ENCODE measurements at places on chromosomes 11 and 22.

- no peak for DNase-seq
Measured at GRCh38 chr11:64533501-64533900, 57.5 kb upstream of the SLC22A12 start.

DNA sequence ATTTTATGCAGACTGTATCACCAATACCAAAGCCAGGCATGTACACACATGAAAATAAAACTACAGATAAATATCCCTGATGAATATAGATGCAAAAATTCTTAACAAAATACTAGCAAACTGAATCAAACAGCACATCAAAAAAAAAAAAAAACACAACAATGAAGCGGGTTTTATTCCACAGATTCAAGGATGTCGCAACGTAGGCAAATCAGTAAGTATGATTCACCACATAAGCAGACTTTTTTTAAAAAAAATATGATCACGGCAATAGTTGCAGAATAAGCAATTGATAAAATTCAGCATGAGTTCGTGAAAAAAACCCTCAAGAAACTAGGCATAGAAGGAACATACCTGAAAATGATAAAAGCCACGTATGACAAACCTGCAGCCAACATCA is 21.3 kb downstream of the OR51F1 start:
- no peak for DNase-seq

DNA sequence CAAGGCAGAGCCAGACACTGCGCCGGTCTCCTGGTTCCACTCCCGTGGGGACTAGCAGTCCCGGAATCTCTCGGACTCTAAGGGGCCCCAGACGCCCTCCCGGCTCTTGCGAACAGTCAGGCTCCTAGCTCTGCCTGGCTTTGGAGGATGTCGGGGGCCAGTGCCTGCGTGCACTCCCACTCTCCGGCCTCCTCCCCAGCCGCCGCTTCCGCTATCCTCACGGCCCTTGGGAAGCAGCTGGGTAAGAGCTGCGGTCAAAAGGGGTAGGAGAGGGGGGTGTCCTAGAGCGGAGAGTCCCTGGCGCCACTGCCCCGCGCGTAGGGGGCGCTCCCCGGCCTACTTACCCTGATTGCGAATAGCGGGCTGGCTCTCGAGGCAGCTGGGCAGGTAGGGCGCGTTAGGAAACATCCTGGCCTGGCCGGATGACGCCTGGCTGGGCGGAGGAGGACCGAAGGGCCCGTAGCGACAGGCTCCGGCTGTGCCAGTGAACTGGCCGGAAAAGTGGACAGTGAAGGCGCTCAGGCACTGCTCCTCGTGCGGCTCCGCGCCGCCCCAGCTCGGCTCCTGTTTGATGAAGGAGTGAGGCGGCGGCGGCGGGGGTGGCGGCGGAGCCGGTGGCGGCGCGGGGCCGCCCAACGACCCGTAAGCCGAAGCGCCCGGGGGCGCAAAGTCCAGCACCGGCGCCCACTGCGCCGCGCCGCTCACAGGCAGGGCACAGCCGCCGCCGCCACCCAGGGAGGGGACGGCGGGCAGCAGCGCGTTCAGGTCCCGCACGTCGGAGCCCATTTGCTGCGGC is 785 bp downstream of the WT1 start:
- peak; percentile 56 for DNase-seq

GRCh38 chr22:46098525-46099475 is 51.5 kb upstream of the PPARA start:
- no peak for DNase-seq

DNA sequence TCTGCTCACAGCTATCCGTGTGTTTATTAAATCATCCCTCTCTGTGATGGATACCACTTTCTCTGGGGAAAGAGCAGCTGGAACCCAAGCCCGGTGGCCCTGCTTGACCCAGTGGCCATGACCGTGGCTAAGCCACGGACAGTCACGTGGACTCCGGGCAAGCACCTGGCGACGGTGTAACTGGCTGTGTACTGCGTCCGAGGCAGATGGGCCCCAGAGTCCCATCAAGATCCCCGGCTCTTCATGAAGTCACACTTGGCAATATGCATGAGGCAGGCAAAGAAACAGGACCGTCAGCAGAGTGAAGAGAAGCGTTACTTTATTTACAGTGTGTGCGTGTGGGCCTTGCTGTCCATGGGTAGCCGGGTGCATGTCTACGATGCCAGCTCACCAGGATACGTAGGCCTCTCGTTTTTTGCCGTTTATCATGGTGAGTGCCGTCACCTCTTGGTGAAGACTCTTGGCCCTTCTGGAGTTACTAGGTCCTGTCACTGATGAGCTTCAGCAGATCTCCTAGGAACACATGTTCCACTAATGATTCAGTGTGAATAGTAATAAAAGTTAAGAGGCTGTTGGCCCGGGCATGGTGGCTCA is 366.3 kb downstream of the TBC1D22A start:
- DNase-seq, result no peak

GRCh38 chr22:23769321-23769965 is 1.7 kb upstream of the CHCHD10 start:
- DNase-seq, result no peak
